ENCODE measurements at places on chromosomes 2 and 18.

DNA sequence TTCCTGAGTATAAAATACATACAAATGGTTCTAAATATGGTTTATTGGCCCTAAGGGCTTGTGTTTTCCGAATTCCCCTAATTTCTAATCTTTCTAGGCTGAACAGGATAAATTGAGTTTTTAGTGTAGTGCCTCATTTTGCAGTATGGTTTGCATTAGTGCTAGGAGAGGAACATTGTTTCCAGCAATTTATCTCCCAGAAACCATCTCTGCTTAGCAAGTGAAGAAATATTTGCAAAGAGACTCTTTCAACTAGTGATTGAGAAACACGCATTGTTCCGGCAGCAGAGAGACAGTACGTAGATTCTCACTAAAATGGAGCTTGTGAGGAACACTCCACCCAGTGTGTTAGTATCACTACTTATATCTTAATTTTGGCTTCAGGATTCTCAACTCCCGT is 177.8 kb upstream of the EPAS1 start:
- no peak for DNase-seq

GRCh38 chr18:63102941-63103744 is 216.4 kb downstream of the BCL2 start:
- DNase-seq, result no peak

DNA sequence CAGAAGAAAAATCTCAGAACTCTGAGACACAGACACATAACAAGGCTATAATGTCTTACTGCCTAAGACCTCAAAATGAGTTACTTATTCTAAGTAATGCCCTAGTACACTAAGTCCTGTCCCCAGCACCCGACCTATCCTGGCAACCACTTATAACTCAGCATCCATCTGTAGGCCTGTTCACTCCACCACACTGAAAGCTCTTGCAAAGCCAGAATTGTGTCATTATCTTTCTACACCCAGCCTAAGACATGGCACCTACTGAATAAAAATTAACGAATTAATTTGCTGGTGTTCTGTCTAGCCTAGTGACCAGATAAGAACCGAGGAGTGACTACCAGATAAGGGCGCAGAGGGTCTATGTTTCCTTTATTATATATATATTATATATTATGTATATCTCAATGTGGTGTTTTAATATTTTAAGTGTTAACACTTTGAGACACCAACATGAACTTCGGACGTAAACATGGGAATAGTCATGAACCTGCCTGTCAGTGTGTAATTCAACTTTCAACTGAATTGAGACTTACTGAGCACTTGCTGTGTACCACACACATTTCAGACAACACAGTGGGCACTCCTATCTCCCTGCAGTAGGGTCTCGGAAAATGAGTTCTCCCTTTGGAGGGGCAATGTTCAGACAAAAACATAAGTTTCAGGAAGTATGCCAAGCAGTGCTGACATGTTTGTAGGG is 27.7 kb downstream of the TMEM131 start:
- no peak for DNase-seq

DNA sequence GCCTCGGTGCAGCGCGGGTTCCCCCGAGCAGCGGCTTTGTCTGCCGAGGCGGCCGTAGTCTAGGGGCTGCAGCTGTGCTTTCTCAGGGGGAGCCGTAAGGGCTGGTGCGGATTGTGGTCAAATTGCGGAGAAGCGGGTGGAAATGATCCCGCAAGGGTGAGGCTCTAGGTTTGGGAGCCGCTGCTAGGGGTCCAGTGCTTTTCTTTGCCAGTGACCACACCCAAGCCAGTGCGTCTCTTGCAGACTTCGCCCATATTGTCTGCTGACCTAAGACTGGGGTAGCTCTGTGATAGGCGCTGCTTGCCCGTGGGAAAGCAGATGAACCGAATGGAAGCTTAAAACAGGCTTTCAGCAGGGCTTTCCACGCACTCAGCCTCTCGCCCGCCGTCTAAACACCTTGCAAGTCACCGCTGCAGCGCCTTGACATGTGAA is 2.1 kb downstream of the DPYSL5 start:
- DNase-seq, result no peak

- DNase-seq, result no peak
Observed at GRCh38 chr2:241275504-241275903, 40.0 kb downstream of the HDLBP start.

GRCh38 chr18:63648241-63648640 is 4.2 kb upstream of the SERPINB4 start:
- no peak for DNase-seq

DNA sequence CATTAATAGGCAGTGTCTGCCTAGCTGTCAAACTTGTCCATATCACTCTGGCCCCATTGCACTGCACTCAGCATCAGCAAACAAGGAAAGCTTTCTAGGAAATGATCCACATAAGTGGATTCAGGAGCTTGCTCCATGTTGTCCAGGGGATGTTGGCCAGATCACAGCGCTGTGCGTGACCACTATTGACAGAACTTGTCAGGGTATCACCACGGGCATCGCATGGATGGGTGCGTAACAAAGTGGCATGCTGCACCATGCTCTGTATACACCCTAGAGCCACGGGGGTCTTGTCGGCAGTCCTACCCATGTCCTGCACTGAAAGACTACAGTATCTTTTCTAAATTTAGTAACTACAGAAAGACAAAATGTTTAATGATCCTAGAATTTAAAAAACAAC is 15.6 kb downstream of the SATB2 start:
- no peak for DNase-seq

DNA sequence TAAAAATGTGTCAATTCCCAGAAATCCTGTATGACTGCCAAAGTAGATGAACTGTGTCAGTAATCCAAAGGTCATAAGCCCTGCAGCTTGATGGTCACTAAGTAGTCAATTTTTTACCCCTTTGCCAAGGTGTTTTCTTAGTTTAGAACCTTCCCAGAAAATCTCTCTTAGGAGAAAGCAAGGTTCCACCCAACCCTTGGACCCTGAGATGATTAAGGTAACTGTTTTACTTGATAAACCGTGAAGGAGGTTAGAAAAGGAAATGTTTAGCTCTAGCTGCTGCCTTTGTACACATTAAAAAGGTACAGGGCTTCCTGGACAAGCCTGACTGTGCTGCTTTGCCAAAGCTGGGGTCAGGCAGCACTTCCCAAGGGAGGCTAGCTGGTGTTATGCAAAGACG is 24.4 kb upstream of the LRP2 start:
- DNase-seq, result no peak

DNA sequence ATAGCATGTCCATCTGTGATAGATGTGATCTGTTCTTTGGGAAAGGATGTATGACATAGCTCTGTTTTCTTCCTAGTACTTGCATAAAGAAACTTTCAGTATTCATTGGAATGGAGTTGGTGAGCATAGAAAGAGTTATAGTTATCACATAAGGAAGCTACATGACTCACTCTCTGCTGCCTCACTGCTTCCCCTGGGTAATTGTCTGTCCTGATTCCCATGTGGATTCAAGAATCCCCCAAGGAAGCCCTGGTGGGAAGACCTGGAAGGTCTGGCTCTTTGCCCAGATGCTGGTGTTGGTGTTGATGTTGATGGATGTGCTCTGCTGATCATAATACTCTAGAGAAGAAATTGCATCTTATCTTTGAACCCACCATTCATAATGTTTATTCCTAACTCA is 60.6 kb downstream of the PTPN4 start:
- DNase-seq, result no peak

DNA sequence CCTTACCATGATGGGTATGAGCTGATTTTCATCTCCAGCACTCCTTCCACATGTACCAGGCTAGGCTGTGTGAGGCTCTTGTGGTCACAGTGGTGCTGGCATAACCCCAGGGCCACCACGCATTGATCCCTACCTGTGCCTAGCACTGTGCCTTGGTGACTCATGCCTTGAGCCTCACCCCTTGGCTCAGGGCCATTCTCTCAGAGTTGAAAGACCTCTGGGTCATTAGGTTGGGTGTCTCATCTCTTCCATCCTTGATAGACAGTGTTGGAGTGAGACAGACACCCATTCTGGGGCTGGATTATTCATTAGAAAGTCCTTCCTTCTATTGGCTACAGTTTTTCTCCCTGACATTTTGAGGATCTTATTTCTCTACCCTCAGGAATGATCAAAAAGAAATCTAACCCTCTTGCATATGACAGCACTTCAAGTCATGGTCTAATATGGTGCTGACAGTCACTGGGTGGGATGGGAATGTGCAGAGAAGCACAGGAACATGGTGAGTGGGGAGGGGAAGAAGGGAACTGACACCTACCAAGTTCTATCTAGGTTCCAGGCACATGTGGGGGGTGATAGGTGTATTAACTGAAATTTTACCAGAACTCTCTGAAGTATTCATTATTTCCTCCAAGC is 41.3 kb downstream of the DYSF start:
- DNase-seq, result no peak

GRCh38 chr2:240425236-240425615 is 10.2 kb upstream of the GPC1 start:
- peak; percentile 0 for DNase-seq

GRCh38 chr18:45589356-45590035 is 25.8 kb upstream of the SLC14A2 start:
- no peak for DNase-seq
